ENCODE measurements at places on chromosomes 1 and 21.

GRCh38 chr1:230558324-230558723 lies 84.0 kb upstream of the COG2 start:
- DNase-seq, result no peak

- DNase-seq, result no peak
These were observed 141.6 kb upstream of the NBPF11 start for GRCh38 chr1:148293651-148294050.

- no peak for DNase-seq
These were observed 25.6 kb downstream of the SLC26A9 start for GRCh38 chr1:205917466-205918238.

GRCh38 chr1:239337799-239338430 lies 48.5 kb upstream of the CHRM3 start:
- no peak for DNase-seq

- DNase-seq, result peak; percentile 75
These were observed 184.5 kb upstream of the KAZN start for GRCh38 chr1:14413819-14414490.

- DNase-seq, result no peak
These were observed 11.3 kb upstream of the RPL5 start for GRCh38 chr1:92820551-92820950.

- peak; percentile 81 for DNase-seq
These were observed 1.4 kb upstream of the IRF2BP2 start for GRCh38 chr1:234611225-234611846.

DNA sequence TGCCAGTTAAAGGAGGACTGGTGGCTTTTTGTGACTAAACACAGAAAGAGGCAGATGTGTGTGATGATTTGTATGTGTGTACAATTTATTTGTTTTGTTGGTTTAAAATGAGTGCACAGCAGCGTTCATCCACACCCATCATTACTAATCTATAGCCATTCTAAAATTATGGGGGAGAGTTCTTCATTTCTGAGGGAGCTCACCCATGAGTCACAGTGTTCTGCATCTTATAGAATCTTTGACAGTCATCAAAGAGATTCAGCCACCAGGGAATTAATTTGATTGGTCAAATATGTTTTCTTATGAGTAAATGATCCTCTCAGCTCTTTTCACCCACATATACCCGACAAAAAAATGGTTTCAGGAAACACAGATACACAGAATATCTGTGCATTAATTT lies 147.9 kb downstream of the GREM2 start:
- no peak for DNase-seq

- DNase-seq, result no peak
These were observed 631.9 kb downstream of the PLPP3 start for GRCh38 chr1:55947446-55947845.

DNA sequence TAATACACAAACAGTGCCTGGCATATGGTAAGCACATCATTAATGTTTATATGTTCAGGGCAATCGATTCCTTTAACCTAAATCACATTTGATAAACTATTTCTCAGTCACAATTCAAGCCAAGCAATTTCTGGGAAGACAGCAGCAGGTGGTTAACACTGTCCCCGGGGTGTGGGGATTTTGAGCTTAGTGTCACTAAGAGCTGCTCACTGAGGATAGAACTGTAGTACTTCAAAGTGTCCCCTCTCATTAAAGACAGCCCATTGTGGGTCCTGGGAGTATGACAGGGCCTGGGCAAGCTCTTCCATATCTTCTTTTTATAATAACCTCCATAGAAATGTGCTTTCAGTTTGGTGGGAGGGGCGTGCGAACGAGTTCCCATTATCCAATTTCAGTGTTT lies 8.4 kb upstream of the GALNT2 start:
- DNase-seq, result no peak

GRCh38 chr1:14713077-14713476 lies 114.6 kb downstream of the KAZN start:
- no peak for DNase-seq

GRCh38 chr1:115593365-115594259 lies 48.2 kb upstream of the VANGL1 start:
- no peak for DNase-seq

GRCh38 chr21:33977721-33978369 lies 62.2 kb upstream of the ATP5PO start:
- no peak for DNase-seq

DNA sequence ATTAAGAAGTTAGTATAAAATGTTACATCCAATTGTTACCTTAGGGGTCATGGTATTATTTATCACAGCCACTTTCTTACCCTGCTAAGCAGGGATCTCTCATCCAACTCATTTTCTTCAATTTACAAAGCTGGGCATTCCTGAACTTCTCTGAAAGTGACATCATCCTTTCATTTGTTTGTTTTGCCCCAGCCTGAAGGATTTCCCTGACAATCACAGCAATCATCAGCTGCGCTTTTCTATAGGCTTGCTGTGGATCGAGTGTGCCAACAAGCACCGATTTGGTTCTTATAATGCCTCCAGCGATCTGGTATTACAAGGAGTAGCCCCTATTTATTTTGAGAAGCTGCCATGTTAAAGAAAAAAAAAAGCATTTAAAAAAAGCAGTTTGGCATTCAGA lies 240.2 kb downstream of the USH2A start:
- no peak for DNase-seq

DNA sequence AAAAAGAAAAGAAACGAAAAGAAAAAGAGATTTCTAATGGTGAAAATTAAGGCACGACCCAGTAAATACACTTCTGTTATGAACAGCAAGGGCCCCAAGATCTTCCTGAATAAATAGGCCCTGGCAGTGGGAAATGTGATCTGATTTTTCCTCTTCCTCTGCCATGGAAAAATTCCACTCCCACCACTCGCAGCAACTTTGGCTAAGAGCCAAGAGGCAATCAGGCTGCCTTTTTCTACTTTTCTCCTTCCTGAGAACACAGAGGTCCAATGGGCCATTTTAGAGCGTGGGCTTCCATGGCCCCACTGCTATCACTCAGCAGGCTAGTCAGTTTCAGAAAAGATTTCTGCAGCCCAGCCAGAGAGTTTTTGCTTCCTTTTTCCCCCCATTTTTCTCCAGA lies 33.7 kb upstream of the AK4 start:
- peak; percentile 7 for DNase-seq

DNA sequence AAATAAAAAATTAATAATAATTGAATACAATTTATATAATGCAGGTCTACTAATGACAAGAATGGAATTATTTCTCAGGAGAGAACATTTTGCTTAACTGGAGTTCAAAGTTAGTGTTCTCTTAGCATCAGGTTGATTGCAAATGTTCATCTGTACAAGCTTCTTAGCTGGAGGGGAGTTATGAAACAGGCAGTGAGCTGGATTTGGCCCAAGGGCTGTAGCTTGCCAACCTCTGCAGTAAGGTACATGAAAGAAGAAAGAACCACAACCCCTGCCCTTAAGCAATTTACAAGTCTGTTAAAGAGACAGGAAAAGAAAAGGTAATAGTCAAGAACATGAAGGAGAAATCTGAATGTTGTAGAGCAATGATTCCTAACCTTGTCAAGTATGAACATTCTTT lies 17.0 kb downstream of the LPGAT1 start:
- DNase-seq, result no peak

All from putamen (tissue), 1 donor.